ENCODE measurements at places on chromosomes 6 and 20.

- DNase-seq: no peak
Observed at GRCh38 chr20:13229538-13229937, 8.5 kb downstream of the ISM1 start.

DNA sequence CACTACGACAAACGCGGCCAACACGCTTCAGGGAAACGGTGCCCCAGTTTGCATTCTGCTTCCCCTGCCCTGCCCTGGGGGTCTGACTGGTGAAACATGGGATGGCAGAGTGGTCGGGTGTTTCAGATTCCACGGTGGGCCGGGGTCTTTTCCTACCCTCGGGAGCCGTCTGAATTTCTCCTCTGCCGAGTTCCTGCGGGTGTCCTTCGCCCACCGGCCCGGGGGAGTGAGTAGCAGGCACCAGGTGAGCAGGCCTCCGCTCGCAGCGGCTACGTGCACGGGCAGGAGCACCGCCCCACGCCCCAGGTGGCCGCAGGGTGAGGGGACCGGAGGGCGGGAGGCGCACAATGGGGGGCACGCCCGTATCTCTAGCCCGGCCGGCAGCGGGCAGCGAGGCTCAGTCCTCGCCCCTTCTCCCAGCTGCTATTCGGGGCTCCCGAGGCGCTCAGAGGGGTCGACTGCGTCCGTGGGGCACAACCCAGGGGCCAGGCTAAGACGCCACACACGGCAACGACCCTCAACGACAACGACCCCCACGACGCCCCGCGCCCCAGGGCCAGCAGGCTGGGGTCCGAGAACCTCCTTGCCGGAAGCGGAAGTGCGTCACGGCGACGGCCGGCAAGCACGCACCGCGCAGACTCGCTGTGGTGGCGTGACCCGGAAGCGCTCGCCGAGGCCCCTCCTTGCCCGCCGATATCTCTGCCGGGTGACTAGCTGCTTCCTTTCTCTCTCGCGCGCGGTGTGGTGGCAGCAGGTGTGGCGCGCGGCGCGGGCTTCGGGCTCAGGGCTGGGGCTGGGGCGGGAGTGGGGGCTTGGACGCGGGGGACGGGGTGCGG, at the start of gene RPS21:
TSS of gene RPS21 (plus strand) at position 721 of the 836 bp plus-strand sequence. CDS start 236 bp downstream, outside the sequence.
- peak; percentile 98 for DNase-seq

GRCh38 chr6:92404281-92404680, 1015.1 kb downstream of the EPHA7 start:
- DNase-seq: no peak

GRCh38 chr20:57400821-57401564, 9.8 kb downstream of the RBM38 start:
- DNase-seq: no peak

DNA sequence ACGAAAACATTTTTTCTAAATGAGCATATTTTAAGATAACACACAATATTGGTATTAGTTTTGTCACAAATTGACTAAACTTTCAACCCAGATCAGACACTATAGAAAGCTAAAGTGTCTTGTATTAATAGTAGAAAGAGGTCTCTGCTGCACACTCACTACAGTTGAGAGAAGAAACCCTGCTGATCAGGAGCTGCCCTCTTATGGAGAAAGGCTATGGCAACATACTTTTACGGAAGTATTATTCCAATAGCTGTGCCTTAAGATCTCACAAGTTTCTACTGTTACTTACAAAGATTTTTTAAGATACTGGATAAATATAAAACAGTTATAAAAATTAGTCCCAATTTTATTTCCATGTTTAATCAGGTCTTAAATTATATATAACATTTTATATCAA, 155.7 kb downstream of the RIMS1 start:
- no peak for DNase-seq

DNA sequence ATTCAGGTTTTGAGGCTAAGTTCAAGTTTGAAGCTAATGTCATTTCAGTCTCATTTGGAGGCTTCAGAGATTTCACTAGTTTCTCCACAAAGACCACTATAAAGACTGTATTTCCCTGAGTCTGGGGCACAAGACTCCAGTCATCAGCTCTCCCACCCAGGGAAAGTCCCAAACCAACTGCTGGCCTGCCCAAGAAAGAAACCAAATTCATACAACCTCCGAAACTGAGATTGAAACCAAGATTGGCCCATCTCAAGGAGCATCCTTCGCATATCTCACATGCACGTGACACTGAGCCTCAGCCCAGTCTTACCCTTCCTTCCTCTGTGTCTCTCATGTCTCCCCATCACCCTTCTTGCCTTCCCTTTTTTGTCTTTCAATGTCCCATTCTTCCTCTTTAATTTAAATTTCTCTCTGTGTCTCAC, 3.5 kb upstream of the LTA start:
- DNase-seq: no peak

DNA sequence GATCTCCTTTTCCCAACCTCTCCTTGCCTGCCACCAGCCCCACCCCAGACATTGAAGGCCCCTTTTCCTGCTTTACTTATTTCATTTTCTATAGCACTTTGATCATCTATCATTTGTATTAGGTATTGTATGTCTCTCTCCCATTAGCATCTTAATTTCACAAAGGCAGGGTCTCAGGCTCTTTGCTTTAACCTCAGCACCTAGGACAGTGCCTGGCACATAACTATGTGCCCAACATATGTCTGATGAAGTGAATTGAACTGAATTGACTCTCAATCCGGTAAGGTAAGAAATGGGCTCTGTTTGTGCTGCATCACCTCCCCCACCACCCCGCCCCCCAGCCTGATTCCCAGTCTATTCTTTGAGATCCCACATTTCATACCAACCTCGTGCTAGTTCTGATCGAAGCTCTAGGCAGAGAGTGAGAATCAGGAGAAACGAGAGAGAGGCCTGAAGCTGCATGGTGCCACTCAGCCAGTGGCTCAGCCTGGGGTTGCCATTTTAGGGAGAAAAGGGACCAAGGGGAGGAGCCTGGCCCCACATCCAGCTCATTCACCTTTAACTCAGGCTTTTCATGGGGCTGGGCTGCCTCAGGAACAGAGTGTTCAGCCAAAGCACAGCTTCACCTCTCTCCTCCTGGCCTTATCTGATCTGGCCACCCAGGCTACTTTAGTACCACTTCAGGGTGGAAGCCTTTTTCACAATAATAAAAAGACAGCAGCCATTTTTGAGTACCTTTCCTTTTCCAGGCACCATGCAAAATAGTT, at the start of gene SPINT3:
TSS of gene SPINT3 (minus strand) at position 476 of the 767 bp plus-strand sequence. CDS start at position 462, 14 bp downstream.
- DNase-seq: no peak

- DNase-seq: no peak
Observed at GRCh38 chr6:39189915-39190544, 39.2 kb downstream of the KCNK5 start.

- DNase-seq: no peak
Observed at GRCh38 chr6:69584913-69585729, 211.7 kb downstream of the LMBRD1 start.

- DNase-seq: no peak
Observed at GRCh38 chr6:169289619-169290339, 36.1 kb upstream of the THBS2 start.

DNA sequence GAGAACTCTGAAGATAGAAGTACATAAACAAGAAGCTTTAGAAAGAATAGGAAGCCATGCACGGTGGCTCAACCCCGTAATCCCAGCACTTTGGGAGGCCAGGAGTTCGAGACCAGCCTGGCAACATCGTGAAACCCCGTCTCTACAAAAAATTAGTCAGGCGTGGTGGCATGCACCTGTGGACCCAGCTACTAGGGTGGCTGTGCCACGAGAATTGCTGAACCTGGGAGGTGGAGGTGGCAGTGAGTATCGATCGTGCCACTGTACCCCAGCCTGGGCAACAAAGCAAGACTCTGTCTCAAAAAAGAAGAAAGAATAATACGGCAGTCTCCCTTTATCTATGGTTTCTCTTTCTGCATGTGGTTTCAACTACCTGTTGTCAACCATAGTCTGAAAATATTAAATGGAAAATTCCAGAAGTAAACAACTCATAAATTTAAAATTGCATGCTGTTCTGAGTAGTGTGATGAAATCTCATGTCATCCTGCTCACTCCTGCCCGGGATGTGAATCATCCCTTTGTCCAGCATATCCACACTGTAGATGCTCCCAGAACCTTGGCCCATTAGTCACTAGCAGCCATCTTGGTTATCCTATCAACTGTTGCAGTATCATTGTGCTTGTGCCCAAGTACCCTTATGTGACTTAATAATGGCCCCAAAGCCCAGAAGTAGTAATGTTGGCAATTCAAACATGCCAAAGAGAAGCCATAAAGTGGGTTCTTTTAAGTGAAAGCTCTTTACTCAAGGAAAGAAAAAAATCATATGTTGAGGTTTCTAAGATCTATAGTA, 22.1 kb downstream of the DEK start:
- DNase-seq: no peak

DNA sequence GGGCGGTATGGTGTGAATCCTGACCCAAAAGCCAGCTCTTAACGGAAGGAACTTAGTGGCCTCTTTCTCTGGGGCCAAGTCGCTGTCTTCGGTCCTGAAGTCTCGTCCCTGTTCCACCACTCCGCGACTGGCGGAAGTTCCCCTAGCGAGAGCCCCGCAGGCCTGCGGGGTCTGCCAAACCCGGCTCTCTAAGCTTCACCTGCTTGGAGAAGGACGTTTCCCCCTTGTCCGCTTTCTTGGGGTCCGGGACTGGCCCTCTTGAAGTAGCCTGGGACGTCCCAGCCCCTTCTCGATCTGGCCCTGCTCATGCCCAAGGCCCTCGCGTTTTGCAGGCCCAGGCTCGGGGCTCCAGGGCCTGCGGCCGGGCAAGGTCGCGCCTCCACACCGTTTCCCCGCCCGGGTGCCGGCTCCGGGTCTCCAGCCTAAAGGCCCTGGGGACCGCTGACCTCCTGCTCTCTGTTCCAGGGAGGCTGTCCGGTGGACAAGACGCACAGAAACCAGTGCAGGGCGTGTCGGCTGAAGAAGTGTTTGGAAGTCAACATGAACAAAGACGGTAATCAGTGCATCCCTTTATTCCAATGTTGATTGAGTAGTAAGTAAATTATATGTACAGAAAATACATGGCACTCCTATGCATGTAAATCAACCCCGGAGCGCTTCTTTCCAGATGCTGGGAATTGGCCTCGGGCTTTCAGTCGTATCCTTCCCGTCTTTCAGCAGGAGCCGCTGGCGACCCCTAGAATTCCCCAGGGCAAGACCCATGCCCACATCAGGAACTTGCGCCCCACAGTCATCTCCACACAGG, 8.8 kb downstream of the NR2E1 start:
- peak; percentile 70 for DNase-seq

DNA sequence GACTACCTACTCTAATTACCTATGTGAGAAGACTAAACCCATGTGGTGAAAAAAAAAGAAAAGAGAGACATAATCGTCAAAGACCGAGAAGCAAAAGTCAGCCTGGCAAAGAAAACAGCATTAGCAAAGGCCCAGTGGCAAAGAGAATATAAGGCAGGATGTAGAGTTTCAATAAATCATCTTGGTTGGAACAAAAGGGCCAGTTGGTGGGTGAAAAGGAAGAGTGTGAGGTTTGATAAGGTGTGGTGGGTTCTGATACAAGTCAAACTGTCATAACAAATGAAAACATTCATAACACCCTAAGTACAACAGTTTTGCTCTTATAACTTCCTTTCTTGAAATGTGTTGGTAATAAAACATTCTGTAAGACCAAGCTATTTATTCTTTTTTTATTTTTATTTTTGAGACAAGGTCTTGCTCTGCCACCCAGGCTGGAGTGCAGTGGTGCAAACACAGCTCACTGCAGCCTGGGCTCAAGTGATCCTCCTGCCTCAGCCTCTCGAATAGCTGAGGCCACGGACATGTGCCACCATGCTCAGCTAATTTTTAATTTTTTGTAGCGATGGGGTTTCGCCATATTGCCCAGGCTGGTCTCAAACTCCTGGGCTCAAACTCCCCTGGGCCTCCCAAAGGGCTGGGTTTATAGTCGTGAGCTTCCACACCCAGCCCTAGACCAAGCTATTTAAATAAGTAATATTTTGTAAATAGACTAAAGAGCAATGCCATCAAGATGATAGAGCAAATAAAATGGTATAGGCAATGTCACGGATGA, 18.9 kb upstream of the GTF3C6 start:
- no peak for DNase-seq

DNA sequence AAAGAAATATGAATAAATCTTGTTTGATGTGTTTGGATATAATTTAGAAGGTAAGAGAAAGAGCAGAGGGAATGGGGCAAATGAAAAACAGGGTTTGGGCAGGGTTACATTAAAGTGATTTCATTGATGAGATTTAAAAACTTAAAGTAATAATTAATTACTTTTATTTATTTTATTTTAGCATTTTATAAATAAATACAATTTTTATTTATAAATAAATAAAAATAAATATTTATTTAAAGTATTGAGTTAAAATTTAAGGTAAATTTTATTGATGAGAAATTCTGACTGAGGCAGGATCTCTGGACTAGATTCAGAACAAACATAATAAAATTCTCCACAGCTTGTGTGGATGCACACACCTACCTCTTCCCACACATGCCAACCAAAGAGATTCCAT, 584.1 kb upstream of the BTBD3 start:
- no peak for DNase-seq

Data from posterior cingulate gyrus (tissue), 11 donors.